ENCODE measurements at places on chromosomes 11 and 22.

DNA sequence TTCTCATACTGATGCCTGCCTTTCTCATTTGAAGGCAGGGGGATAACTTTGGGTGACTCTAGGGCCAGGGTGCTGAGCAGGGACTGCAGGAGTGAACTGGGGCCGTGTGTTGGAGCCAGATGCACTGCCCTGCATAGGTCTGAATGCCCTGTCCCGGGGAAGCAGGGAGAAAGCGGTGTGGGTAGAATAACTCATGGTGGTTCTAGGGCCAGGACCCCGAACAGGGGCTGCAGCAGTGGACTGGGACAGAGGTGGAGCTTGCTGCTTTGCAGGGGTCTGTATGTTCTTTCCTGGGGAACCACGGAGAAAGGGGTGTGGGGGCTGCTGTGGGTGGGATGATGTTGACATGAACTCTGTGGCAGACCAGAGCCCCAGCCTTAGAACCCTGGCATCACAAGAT, 52.9 kb downstream of the GAB4 start:
- no peaks in the 10 kb centered on the region for H3K4me1 ChIP-seq
- no peaks in the 10 kb centered on the region for H3K36me3 ChIP-seq
- no peak overlapping the region for H3K4me3 ChIP-seq
- DNase-seq = no peak
- H3K27me3 ChIP-seq = no peaks in the 10 kb centered on the region

- peaks cover 5% of the 10 kb centered on the region for H3K4me1 ChIP-seq
- H3K4me3 ChIP-seq = peak overlapping the region; percentile 54
- H3K27ac ChIP-seq = peak overlapping the region; percentile 79
- H3K36me3 ChIP-seq = no peaks in the 10 kb centered on the region
Observed at GRCh38 chr11:46916286-46917108, 1.9 kb downstream of the LRP4 start.

GRCh38 chr11:72668629-72669347, 5.4 kb downstream of the PDE2A start:
- no peaks in the 10 kb centered on the region for H3K4me1 ChIP-seq
- no peak overlapping the region for H3K27ac ChIP-seq
- no peak for DNase-seq
- H3K36me3 ChIP-seq = no peaks in the 10 kb centered on the region
- no peak overlapping the region for H3K4me3 ChIP-seq
- peaks cover 6% of the 10 kb centered on the region for H3K27me3 ChIP-seq

- no peak overlapping the region for H3K27ac ChIP-seq
- no peak overlapping the region for H3K4me3 ChIP-seq
- no peak for DNase-seq
Observed at GRCh38 chr11:27300974-27301373, 62.0 kb downstream of the CCDC34 start.

- H3K4me3 ChIP-seq = no peak overlapping the region
- no peak overlapping the region for H3K27ac ChIP-seq
- H3K27me3 ChIP-seq = no peaks in the 10 kb centered on the region
- DNase-seq = no peak
- H3K36me3 ChIP-seq = no peaks in the 10 kb centered on the region
Observed at GRCh38 chr11:76700177-76701100, 29.9 kb upstream of the LRRC32 start.

DNA sequence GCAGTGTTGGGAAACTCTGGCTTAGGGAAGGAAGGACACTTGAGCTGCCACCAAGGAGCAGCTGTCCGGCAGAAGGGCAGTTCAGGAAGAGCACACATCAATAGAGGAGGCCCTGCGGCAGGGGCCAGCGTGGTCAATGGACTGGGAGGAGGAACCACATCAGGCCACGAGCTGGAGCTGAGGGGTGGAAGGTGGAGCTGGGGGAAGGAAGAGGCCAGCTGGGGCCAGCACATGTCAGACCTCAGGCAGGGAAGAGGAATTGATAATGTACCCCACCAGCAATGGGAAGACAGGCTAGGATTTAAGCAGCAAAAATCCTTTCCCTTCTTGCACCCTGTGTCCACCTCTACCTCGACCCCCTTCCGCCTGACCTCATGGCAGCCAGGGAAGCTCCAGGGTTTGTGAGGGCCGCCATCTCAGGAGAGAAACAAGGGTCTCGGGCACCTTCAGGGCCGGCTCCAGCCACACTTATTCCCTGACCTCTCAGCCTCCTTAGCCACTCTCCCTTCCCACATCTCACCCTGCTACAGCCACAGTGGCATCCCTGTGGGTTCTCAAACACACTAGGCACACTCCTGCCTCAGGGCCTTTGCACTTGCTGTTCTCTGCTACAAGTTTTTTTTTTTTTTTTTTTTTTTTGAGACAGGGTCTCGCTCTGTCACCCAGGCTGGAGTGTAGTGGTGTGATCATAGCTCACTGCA, 157.8 kb upstream of the GRK3 start:
- no peak for DNase-seq
- no peaks in the 10 kb centered on the region for H3K36me3 ChIP-seq
- no peak overlapping the region for H3K27ac ChIP-seq
- peaks cover 9% of the 10 kb centered on the region for H3K4me1 ChIP-seq
- no peak overlapping the region for H3K4me3 ChIP-seq

GRCh38 chr11:7657306-7658025, 15.8 kb downstream of the CYB5R2 start:
- H3K27ac ChIP-seq = no peak overlapping the region
- H3K4me1 ChIP-seq = no peaks in the 10 kb centered on the region
- DNase-seq = peak; percentile 56
- no peaks in the 10 kb centered on the region for H3K27me3 ChIP-seq
- no peak overlapping the region for H3K4me3 ChIP-seq

DNA sequence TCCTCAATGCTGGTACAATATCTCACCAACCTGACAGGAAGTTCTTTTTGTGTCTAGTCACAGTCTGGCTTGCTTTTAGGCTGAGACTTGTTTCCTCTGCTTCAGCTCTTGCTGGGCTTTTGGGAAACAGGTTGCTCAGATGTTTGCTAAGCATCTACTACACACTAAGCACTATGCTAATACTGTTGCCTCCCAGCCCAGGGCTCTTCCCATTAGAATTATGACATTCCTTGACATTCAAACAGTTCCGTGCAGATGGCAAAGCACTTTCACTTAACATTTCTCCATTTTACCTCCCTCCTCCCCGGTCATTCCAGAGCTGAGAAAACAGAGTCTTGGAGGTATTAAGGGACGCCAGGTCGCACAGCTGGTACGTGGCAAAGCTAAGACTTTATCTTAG, 200.7 kb upstream of the TBCEL start:
- H3K27ac ChIP-seq = no peak overlapping the region
- no peaks in the 10 kb centered on the region for H3K36me3 ChIP-seq
- no peaks in the 10 kb centered on the region for H3K27me3 ChIP-seq

GRCh38 chr11:42249401-42249800, 789.9 kb upstream of the LRRC4C start:
- no peak overlapping the region for H3K4me3 ChIP-seq
- no peaks in the 10 kb centered on the region for H3K27me3 ChIP-seq
- no peaks in the 10 kb centered on the region for H3K36me3 ChIP-seq
- H3K27ac ChIP-seq = no peak overlapping the region
- no peak for DNase-seq

DNA sequence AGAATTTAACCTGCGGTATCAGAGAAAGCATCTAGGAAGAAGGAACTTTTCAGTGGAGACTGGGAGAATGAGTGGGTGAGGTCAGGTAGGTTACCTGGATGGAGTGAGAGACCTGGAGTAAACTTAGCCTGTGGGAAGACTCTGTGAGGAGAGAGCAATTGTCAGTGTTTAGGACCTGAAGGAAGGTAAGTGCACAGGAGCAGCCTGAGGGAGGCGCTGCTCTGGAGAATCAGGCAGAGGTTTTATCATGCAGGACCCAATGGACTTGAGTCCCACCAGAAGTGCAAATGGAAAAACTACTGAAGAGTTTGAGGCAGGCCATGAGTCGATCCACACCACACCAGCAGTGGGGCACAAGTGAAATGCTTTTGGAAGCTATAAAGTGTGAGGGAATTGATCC, 10.6 kb upstream of the IFTAP start:
- peaks cover 3% of the 10 kb centered on the region for H3K27me3 ChIP-seq
- H3K4me3 ChIP-seq = no peak overlapping the region
- H3K27ac ChIP-seq = no peak overlapping the region
- H3K36me3 ChIP-seq = no peaks in the 10 kb centered on the region
- no peaks in the 10 kb centered on the region for H3K4me1 ChIP-seq

DNA sequence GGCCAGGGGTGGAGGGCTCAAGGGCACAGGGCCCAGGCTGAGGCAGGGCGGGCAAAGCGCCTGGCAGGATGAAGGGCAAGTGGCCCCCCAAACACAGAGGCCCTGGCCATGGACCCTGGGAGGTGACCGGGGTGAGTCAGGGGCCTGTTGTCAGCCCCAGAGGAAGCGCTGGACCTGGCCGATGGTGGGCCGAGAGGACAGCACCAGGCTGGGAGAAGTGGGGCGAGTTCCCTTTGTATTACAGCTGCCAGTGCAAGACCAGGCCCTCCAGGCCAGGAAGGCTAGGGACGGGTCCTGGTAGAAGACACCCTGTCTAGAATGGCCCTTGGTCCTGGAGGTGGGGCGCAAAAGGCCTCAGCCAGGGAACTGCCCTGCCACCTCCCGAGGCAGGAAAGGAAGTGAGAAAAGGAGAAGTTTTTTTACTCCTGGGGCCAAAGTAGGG, 12.8 kb downstream of the CXCR5 start:
- H3K4me1 ChIP-seq = peaks cover 7% of the 10 kb centered on the region
- no peak overlapping the region for H3K4me3 ChIP-seq
- peaks cover 3% of the 10 kb centered on the region for H3K36me3 ChIP-seq
- DNase-seq = no peak

DNA sequence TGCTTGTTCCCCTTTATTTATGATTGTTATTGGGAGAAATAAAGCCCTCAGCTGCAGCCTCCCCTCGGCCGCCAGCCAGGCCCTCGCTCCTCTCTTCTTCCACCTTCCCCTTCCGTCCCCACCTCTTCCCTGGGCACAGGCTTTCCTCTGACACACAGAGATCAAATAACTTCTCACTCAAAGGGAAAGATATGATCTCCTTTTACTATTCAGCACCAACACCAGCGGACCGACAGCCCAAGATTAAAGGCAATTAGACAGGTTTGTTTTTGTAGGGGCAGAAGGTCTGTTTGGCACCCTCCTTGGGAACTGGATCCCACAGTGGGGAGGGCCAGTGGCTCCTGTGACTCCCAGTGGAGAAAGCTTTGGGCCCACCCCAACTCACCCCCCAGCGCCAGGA, 23.0 kb downstream of the NECTIN1 start:
- no peak overlapping the region for H3K4me3 ChIP-seq
- DNase-seq = no peak
- H3K4me1 ChIP-seq = peaks cover 4% of the 10 kb centered on the region
- peak overlapping the region; percentile 16 for H3K27ac ChIP-seq
- H3K36me3 ChIP-seq = no peaks in the 10 kb centered on the region

DNA sequence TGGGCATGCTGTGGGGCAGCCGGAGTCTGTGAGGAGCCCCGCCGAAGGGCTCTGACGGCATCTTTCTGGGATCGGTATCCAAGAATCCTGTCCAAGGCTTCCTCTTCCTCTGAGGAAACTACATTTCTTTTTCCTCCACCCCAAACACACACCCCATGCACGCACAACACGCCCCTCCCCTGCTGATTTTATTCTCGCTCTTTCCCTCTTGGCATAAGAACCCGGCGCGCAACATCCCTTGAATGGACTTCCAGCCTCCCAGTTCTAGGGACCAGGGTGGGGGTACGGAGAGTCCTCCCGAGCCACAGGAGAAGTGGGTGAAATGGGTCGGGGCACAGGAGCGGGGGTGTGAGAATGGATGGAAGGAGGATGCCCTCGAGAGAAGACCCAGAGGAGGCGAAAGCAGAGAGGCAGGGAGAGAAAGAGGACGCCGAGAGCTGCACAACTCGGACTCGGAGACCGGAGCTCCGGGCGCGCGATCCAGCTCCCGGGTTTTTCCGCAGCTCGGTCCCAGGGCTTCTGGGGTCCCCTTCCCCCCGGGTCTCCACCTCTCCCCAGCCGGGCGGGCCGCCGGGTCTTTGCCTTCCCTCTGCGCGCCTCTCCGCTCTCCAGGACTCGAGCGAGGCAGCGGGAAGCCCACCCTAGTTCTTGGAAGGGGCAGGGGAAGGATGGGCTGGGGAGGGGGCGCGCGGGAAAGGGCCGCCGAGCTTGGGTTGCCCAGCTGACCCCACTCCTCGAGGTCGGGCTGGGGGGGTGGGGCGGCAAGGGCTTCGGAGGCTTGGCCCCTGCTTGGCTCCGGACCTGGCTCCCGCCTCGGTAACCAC, 1.5 kb upstream of the LARGE1 start:
- no peaks in the 10 kb centered on the region for H3K36me3 ChIP-seq
- H3K4me1 ChIP-seq = no peaks in the 10 kb centered on the region
- H3K27me3 ChIP-seq = no peaks in the 10 kb centered on the region
- DNase-seq = peak; percentile 52

- no peaks in the 10 kb centered on the region for H3K4me1 ChIP-seq
- H3K27me3 ChIP-seq = no peaks in the 10 kb centered on the region
- H3K27ac ChIP-seq = no peak overlapping the region
- no peak overlapping the region for H3K4me3 ChIP-seq
Observed at GRCh38 chr22:30598986-30599385, 7.3 kb upstream of the PES1 start.

GRCh38 chr22:48097723-48098122, 1335.3 kb downstream of the TBC1D22A start:
- peaks cover 4% of the 10 kb centered on the region for H3K27me3 ChIP-seq
- H3K4me1 ChIP-seq = no peaks in the 10 kb centered on the region
- no peak overlapping the region for H3K27ac ChIP-seq
- no peak for DNase-seq

GRCh38 chr22:30348809-30349208, 7.9 kb downstream of the SF3A1 start:
- H3K4me3 ChIP-seq = no peak overlapping the region
- no peak overlapping the region for H3K27ac ChIP-seq
- peaks cover 40% of the 10 kb centered on the region for H3K36me3 ChIP-seq
- H3K27me3 ChIP-seq = no peaks in the 10 kb centered on the region

DNA sequence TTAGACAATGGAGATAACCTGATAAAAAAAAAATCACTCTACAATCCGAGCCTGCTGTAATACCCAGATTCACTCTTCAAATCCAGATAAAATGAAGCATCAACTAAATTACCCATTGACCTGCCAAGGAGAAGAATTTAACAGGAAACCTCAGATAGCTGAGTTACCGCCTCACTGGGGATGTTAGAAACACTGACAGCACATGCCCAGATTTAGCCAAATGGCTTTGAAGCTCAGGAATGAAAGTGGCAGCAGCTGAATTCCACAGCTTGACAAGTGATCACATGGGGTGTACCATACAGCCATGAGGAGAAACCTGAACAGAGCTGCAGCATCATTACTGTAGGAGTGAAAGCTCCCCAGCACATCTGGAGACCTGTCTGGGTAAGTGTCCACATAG, 807.6 kb downstream of the DLG2 start:
- H3K4me3 ChIP-seq = no peak overlapping the region
- no peak for DNase-seq
- H3K4me1 ChIP-seq = no peaks in the 10 kb centered on the region

DNA sequence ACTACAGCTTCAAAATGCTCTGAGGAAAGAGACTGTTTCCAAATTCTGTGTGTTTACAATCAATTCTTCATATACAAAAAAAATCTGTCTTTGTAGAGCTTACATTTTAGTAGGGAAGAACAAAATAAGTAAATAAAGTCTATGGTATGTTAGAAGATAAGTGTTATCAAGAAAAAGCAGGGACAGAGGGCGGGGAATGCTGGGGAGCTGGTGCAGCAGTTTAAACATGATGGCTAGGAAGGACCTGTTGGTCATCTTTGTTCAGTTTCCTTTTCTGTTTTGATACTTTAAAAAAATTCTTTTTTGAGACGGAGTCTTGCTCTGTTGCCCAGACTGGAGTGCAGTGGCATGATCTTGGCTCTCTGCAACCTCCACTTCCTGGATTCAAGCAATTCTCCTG, 16.1 kb downstream of the TMEM25 start:
- no peak overlapping the region for H3K4me3 ChIP-seq
- H3K27me3 ChIP-seq = no peaks in the 10 kb centered on the region
- no peak overlapping the region for H3K27ac ChIP-seq
- no peaks in the 10 kb centered on the region for H3K36me3 ChIP-seq
- DNase-seq = no peak

GRCh38 chr22:50018608-50019285, 6.2 kb upstream of the IL17REL start:
- no peak for DNase-seq
- no peak overlapping the region for H3K4me3 ChIP-seq
- H3K27ac ChIP-seq = no peak overlapping the region
- peaks cover 7% of the 10 kb centered on the region for H3K27me3 ChIP-seq

Data from prostate gland (tissue), 2 donors.